ENCODE measurements at places on chromosomes 13 and 19.

DNA sequence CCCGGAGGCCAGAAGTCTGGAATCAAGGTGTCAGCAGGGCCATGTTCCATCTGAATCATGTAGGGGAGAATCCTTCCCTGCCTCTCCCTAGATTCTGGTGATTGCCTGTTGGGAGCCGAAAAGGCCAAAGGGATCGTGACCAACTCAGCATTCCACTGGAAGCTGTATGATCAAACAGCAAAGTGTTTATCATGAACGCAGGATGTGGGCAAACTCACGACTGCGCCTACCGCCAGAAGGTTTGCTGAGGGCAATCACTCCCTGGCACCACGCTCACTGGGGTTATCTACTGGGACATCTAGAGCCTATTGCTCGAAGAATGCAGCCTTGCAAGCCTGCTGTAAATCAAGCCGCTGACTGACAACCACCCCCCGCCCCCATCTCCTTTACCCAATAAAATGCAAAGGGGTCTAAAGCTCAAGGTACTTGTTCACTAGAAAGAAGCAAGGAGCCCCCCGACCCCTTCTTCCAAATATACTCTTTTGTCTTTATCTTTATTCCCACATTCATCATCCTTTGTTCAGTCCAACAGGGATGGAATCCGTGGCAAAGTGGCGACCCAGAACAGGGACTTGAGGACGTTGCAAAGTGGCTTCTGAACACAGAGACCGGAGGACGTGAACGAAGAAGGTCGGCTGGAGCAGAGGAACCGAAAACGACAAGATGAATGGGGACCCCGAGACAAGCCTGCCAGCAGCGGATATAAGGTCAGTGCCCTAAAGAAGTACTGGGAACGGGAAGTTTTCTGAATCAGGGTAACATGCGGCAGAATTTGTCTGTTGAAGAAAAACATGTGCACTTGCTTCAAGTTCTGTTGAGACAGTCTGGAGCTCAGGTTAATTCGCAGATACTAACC lies 16.8 kb downstream of the CLEC4M start:
- no peak for DNase-seq

DNA sequence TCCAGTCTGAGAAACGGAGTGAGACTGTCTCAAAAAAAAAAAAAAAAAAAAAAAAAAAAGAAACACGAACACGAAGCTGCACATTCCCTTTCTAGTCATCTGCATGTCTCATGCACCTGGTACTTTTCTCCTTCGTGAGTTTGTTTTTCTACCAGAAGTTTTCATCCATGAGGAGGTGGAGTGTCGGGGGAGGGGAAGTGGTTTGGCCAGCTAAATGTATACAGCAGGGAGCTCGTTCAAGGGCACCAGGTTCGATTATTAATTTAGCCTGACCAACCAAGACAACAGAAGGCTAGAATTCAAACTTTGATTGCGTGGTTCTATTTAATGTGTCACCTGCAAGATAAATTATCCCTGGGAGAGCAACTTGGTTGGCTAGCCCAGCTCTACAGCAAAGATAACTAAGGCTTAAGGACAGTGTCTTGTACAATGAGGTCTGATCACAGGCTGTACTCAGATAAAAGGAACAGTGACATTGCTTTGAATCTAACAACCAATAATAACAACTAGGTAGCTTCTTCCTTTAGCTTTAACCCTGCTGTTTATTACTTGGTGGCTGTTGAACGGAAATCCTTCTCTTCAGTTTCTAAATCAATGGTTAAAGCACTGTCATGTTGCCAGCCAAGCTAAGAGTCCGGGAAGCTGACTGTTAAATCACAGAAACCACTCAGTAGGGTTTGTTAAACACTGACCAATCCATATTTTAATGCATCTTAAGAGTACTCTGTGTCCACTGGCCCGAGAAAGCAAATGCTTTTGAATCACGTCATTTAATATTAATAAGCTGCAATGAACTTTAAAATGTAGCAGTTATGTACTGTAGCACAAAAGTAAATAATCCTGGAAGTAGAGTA lies 98.4 kb upstream of the STARD13 start:
- DNase-seq = no peak

- no peak for DNase-seq
Observed at GRCh38 chr19:49056101-49056901, 1.2 kb downstream of the CGB7 start.

GRCh38 chr19:48403606-48404005 lies 10.1 kb downstream of the GRIN2D start:
- peak; percentile 70 for DNase-seq

DNA sequence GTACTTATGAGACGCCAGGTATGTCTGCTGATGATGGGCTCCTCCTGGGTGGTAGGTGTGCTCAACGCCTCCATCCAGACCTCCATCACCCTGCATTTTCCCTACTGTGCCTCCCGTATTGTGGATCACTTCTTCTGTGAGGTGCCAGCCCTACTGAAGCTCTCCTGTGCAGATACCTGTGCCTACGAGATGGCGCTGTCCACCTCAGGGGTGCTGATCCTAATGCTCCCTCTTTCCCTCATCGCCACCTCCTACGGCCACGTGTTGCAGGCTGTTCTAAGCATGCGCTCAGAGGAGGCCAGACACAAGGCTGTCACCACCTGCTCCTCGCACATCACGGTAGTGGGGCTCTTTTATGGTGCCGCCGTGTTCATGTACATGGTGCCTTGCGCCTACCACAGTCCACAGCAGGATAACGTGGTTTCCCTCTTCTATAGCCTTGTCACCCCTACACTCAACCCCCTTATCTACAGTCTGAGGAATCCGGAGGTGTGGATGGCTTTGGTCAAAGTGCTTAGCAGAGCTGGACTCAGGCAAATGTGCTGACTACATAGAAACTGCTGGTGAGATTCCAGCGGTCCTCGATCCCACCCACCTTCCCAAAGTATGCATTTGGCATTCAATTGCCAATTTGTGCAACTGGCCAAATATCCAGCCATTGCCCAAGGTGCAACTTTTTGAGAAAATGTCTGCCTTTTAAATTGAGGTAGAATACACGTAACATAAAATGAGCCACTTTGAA lies 10.2 kb downstream of the OR2Z1 start:
- no peak for DNase-seq

GRCh38 chr13:101695870-101696516 lies 243.5 kb downstream of the ITGBL1 start:
- DNase-seq = no peak

- peak; percentile 61 for DNase-seq
Observed at GRCh38 chr19:610801-611480, 21.3 kb downstream of the HCN2 start.

DNA sequence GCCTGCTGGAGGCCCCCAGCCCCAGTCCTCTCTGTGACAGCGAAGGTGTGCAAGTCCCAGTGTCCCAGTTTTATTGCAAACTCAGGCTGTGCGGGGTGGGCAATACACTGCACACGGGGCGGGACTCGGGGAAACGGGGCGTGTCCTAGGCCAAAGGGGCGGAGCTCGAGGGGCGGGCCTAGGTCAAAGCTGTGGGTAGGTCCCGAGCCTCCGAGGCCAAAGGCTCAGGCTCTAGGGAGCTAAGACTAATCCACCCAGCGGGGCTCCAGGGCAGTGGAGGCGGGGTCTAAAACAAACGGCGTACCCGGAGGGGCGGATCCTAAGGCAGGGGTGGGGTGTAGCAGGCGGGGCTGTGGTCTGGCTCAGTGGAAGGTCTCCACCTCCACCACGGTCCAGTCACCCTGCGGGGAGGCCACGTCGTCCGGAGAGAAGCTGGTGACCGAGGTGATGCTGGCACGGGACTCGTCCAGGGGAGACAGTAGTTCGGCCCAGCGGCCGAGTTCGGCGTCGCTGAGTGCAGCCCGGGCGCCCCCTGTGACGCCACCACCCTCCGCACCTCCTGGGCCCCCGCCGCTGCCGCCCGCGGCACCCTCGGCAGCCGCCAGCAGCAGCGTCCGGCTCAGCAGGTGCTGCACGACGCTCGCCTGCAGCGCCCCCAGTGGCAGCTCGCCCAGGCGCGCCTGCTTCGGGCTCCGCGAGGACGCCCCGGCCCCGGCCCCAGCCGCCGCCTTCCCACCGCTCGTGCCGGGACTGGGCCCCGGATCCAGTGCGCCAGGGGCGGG lies 5.3 kb downstream of the PRR36 start:
- peak; percentile 64 for DNase-seq

DNA sequence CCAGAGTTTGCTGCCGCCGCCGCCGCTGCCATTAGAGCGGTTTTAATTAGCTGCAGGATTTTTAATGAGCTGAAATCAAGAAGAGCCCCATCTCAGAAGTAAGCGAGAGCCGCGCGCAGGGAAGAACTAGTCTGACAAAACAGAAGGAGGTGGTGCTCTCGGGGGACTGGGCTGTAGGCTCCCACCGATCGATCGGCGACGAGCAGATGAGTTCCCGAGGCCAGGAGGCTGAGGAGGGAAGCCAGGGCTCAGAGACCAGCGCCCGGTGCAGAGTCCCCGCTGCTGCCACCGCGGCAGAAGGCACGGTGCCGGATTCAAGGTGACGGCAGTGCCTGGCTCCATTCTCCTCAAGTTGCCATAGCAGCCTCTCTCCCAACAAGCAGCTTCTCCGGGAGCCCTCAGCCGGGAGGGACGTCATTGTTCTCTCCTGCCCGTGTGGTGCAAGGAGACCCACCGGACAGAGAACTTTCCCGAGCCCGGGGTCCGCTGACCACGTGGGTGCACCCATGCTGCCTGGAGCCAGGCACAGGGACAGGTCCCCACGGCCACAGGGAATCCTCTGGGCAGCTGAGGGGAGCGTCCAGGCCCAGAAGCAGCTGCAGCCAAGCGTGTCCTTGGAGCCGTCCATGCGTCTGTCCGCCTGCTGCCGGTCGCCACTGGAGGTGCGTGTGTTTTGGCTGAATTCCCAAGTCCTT lies 62.9 kb downstream of the CHST8 start:
- no peak for DNase-seq

- DNase-seq = no peak
Observed at GRCh38 chr13:85816413-85816812, 17.2 kb upstream of the SLITRK6 start.

DNA sequence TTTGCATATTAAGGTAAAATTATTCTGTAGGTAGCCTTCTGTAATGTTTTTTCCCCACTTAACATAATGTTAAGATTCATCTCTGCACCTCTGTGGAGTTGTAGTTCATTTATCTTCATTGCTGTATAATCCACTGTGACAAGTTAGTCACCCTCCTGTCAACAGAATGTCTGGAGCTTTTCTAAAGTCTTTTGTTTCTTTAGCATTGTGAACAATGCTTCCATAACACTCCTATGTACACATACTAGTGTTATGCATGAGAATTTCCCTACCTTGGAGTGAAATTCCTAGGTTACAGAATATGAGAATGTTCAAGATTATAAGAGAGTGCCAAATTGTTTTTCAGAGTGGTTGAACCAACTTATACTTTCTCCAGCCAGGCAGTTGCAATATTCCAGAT lies 113.5 kb downstream of the COG6 start:
- no peak for DNase-seq

DNA sequence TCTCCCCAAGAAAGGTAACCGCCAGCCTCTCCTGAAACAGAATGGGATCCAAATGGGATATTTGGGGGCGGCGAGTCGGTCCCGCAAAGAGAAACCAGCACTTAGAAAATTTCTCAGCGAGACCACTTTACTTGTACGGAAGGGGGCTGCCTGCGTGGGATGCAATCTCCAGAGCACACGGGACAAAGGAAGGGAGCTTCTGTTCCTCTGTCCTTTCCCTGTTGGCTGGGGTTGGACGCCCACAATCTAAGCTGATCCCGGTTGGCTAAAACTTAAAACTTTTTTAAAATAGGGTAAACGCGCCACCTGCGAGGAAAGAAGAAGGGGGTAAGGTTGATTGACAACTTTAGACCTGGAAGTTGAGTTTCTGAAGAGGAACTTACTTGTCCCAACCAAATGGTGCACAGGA lies 826 bp upstream of the BSG start:
- DNase-seq = peak; percentile 53

All from G401 (cell line).